Smooth muscle cell of the pulmonary artery (primary cell): ENCODE measurements at places on chromosomes 4 and X. TPM values are rescaled to one million over a fixed set of nuclear protein-coding genes. Genes with fewer than 3 reads are reported as not detected.

The NRK gene
- total RNA-seq = 0.26 and 1.1 TPM in 2 replicates

The TRIM61 gene
- 0.99 and 3.0 TPM in 2 replicates for total RNA-seq

The NUP62CL gene
- not detected in 2 replicates for total RNA-seq

The TAF7L gene
- 0.20 and 0.26 TPM in 2 replicates for total RNA-seq

The PAGE2B gene
- total RNA-seq = not detected in 2 replicates
